Renal cortex interstitium (tissue), 15 donors: ENCODE measurements at places on chromosomes 16 and 17. TPM values are rescaled to one million over a fixed set of nuclear protein-coding genes. Genes with fewer than 3 reads are reported as not detected.
A peak's percentile ranks its signal among the peaks of the same experiment; 100 is the strongest.

Gene CCL23
- not detected for polyA plus RNA-seq

- DNase-seq, result no peak
Measured at GRCh38 chr16:259814-260253, 15.9 kb downstream of the RGS11 start.

Gene PITPNC1
- polyA plus RNA-seq, result 26.1 TPM

- DNase-seq, result no peak
Measured at GRCh38 chr16:28482026-28482425, 9.8 kb downstream of the CLN3 start.

- peak; percentile 17 for DNase-seq
Measured at GRCh38 chr17:54968988-54969332, 395 bp downstream of the STXBP4 start.

GRCh38 chr17:3551189-3551588 is 6.4 kb downstream of the TRPV3 start:
- no peak for DNase-seq

DNA sequence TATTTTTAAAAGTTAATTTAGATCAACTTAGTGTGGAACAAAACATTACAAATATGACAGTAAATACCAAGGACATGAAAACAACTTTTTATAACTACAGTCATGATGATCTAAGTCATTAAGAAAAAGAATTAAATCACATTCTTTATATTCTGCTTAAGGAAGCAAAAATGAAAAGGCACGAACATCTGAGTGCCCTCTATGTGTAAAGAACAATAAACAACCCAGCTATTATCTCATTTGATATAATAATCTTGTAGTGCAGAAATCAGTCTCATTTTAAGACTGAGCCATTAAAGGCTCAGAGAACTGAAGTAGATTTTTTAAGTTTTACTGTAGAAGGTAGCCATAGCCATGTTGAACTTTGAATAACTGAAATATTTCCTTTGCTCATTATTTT is 13.4 kb downstream of the MYO1D start:
- DNase-seq, result no peak

GRCh38 chr17:38453951-38454421 is 25.7 kb downstream of the ARHGAP23 start:
- no peak for DNase-seq

Gene KCNAB3
- 17.1 TPM for polyA plus RNA-seq

DNA sequence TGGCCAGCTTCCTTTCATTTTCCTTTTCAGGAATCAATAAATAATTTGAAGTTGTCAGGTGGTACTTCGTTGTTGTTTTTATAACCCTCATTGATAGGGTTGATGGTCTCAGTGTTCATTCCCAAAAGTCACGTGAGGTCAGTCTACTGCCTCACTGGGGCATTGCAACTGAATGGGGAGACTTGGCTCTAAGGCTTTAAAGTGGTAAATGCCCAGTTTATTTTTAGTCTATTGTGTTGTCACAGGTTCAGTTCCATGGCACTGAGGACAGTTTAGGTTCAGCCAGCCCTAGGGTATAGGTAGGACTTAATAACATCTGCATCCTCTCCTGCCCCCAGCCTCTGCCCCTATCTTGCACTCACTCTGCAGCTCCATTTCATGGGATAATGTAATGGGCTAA is 33.5 kb upstream of the NGFR start:
- no peak for DNase-seq

Gene C17orf78
- 0.15 TPM for polyA plus RNA-seq

Gene SPDYE4
- 0.16 TPM for polyA plus RNA-seq

GRCh38 chr16:85421338-85422195 is 191.6 kb upstream of the GSE1 start:
- DNase-seq, result no peak

GRCh38 chr16:62033065-62033464 is 3.2 kb downstream of the CDH8 start:
- DNase-seq, result no peak

GRCh38 chr16:78163772-78164670 is 64.6 kb downstream of the WWOX start:
- DNase-seq, result no peak

- DNase-seq, result no peak
Measured at GRCh38 chr17:69567130-69567529, 152.6 kb downstream of the MAP2K6 start.

GRCh38 chr16:69181-69580 is 3.2 kb downstream of the RHBDF1 start:
- DNase-seq, result no peak

GRCh38 chr16:80299416-80299815 is 241.4 kb upstream of the DYNLRB2 start:
- DNase-seq, result no peak

DNA sequence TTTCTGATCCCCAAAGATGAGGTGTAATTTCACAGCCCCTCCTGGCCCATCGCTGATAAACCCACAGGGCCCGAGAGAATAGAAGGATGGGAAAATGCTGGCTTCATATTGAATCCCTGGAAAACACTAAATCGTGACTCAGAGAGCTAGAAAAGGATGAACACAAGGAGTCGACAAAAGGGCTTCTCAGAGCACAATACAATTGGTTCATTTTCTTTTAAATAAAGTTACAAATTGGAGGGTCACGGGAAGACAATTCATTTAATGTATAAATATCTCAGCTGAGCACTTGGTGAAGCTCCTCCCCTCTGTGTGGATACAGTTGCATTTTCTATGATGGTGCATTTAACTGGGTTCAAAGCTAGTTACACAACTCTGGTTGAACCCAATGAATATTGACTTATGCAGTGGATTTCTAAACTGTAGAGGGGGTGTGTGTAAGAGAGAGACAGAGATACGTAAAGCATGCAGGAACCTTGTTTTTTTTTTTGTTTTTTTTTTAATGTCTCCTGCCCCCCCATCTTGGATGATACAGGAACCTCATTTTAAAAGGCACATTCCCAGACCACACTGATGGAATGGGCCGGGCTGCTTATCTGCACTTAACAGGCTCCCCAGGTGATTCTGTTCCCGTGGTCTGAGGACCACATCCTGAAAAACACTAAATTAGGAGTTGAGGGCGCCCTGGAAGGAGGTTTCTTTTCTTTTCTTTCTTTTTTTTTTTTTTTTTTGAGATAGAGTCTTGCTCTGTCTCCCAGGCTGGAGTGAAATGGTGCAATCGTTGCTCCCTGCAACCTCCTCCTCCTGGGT is 14.1 kb downstream of the TTYH2 start:
- no peak for DNase-seq

DNA sequence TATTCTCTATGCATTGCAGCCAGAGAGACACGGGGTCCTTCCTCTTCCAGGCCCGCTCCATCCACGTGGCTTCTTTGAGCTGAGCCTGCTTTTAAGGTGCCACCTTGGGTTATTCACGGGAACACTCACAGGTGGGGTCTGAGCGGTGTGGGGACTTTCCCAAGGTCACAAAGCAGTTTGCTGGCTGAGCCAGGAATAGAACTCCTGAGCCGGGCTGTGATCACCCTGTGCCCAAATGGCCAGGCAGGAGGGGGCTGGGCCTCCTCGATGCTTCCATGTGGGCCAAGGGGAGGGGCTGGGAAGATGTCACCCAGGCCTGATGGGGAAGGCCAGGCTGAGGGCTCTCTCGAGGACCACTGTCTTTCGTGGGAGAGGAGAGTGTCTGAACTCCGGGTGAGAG is 13.0 kb upstream of the GSE1 start:
- no peak for DNase-seq

DNA sequence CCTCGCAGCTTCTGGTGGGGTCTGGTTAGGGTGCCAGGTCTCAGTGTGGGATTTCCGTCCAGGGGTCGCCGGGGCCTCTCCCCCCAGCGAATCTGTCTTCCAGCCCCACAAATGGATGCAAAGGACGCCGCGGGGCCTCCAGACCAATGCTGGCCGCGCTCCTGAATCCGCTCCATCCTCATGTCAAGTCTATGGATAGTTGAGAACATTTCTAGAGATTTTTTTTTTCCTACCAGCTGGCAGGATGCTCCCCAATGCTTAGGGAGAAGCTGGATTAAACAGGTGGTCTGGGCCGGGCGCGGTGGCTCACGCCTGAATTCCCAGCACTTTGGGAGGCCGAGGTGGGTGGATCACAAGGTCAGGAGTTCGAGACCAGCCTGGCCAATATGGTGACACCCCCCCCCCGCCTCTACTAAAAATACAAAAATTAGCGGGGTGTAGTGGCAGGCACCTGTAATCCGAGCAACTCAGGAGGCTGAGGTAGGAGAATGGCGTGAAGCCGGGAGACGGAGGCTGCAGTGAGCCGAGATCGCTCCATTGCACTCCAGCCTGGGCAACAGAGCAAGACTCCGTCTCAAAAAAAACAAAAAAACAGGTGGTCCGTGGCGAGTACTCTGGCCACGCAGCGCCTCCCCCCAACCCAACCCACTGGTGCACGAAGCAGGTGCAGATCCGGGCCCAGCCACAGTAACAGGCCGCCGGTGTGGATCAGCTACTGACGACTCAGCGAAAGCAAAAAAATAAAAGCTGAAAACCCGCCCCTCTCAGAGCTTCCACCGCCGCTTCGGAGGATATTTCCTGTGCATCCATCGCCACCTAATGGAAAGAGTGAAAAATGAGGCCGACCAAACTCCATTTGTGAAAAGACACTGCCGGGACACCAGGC is 1.1 kb upstream of the NXN start:
- peak; percentile 66 for DNase-seq

- no peak for DNase-seq
Measured at GRCh38 chr16:1363501-1364041, 11.8 kb downstream of the GNPTG start.

- DNase-seq, result peak; percentile 63
Measured at GRCh38 chr16:55508941-55509931, at the start of gene LPCAT2. Gene LPCAT2, plus strand, starts transcription at chr16:55509072. Its CDS starts 110 bp downstream, at chr16:55509182.
